Type B pancreatic cell (in vitro differentiated cells): ENCODE measurements at places on chromosomes 16 and 17. TPM values are rescaled to one million over a fixed set of nuclear protein-coding genes. Genes with fewer than 3 reads are reported as not detected.

GRCh38 chr17:10792151-10792550 lies 11.7 kb downstream of the TMEM238L start:
- no peak for DNase-seq

GRCh38 chr17:2082003-2082781 lies 27.3 kb downstream of the HIC1 start:
- DNase-seq, result no peak

DNA sequence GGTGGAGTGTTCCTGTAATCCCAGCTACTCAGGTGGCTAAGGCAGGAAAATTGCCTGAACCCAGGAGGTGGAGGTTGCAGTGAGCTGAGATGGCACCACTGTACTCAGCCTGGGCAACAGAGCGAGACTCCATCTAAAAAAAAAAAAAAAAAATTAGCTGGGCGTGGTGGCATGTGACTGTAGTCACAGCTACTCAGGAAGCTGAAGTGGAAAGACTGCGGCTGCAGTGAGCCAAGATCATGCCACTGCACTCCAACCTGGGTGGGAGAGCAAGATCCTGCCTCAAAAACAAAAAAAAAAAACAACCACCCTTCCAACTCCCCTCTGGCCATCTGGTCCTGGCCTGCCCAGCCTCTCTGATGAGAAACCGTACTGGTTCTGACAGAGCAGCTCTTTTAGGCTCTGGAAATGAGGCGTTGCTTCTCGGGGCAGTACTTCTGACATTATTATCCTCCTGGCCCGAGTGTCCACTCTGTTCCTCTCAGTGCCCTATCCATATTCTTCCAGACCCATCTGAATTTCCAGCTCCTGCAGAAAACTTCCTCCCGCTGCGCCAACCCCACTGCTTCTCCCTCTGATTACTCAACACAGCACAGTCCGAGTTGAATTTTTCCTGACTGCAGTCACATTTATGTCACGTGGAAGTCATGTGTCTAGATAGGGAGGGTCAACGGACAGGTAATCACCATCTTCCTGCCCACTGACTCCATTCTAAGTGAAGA lies 13.3 kb downstream of the GGA2 start:
- DNase-seq, result no peak

DNA sequence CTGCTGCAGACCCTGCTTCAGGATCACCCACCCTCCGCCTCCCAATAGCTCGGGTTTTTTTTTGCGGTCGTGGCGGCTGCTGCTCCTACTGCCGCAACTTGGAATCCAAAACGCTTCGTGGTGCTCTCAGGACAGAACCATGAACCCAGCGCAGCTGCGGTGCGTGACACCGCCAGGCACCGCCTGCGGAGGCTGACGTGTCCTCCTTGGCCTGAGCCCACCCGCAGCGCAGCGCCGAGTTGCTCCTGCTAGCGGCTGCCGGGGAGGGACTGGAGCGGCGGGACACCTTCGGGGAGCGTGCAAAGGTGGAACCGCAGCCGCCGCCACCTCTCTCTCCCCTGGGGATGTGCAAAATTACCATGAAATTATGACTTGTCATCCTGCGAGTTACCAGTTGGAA lies 1893.0 kb downstream of the TP53TG3F start:
- DNase-seq, result no peak

DNA sequence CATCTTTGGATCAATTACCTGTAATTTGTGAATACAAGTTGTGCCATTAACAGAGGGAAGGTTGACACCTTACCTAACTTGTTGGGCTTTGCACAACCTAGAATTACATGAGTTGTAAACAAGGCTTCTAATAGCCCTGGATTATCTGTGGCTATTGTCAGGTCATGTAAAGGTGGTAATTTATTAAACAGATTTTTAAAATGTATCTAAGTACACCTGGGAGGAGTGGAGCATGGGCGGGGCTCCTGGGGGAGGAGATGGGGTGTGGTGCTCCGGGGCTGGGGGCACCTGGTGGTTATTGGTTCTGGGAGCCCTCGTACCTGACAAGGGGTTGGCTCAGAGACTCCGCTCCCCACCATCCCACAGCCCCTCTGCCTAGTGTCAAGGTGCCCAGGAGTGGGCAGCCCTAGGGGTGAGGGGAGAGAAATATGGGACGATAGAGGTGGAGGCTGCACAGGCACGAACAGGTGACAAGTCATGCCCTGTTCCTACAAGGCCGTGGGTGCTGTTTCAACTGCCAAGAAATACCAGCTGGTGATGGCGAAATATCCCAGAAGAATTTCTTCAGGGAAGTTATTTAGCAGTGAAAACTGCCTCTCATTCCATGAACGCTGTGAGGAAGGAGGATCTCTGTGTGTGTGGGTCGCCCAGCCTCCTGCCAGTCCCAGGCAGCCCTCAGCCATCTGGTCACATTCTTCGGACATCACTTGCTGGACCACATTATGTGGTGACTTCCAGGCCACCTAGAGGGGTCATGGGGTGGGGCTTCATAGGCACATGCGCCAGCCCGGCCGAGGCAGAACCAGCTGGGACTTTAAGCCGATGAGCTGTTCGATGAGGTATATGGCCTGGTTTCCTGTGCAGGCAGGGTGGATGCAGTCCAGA lies 55.5 kb upstream of the IRX3 start:
- no peak for DNase-seq

- no peak for DNase-seq
Observed at GRCh38 chr17:44167181-44167861, 3.2 kb upstream of the ASB16 start.

- DNase-seq, result no peak
Observed at GRCh38 chr16:3825940-3826339, 54.6 kb downstream of the CREBBP start.

DNA sequence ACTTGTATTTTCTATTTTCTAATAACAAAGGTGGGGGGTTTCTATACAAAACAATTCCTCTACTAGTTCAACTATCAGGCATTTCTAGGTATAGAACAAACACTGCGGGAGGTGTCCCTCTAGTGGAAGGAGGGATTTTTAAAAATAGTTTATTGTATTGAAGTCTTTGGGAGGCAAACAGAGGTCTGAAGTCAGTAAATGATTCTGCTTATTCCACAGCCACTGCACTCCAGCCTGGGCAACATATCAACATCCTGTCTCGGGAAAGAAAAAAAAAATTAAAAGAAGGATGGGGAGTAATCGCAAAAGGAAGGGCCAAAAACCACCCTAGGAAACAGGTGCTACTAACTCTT lies 648 bp upstream of the ERCC4 start:
- DNase-seq, result no peak

DNA sequence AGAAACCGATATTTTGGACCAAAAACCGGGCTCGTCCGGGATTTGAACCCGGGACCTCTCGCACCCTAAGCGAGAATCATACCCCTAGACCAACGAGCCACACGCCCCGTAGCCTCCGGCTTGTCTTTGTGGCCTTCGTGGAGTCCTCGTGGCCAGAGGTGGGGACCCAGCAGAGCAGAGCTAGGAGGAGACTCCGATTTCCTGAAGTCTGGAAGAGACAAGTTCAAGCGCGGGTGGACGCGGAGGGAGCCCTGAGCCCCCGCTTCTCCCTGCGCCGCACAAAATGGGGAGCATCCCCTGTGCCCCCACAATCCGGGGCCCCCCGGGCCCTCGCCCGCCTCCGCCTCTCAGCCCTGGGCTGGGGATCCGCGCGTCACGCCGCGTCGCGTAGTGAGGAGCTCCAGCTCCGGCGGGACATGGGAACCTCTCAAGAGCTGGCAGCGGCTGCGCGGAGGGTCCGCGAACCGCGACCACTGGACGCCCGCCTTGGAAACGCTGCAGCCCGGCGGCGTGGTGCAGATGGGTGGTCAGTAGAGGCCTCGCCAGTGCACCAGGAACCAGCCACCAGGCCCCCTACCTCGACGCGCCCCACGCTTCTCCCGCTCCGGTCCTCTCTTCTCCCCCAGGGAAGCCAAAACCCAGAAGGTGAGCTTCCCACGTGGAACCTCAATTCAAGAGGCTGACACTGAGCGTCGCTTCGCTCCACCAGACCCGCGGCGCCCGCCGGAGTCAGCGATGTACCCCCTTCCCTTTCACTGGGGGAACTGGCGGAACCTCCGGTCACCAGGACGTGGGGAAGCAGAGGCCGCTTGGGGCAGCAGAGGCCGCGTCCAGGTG lies 5.2 kb upstream of the OR1F1 start:
- no peak for DNase-seq

- DNase-seq, result no peak
Observed at GRCh38 chr17:75637143-75637538, 3.9 kb downstream of the SMIM5 start.

DNA sequence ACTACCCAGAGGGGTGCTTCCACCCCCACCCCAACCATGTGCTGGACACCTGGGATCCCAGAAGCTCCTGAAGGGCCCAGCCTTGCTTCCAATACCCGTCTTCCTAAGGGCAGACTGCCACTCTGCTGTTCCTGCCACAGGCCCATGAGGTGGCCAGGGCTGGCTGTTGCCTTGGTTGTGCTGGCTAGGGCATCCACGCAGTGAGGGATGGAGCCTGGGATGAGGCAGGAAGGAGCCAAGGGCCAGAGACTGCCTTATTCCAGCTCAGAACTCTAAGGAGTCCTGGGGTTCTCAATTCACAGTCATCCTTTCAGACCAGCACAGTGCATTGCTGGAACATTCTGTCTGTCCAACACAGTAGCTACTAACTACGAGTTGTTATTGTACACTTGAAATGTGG lies 37.8 kb downstream of the BCO1 start:
- no peak for DNase-seq

- DNase-seq, result no peak
Observed at GRCh38 chr17:32141679-32142037, 644 bp upstream of the RHOT1 start.

GRCh38 chr17:44354582-44355561 lies 8.8 kb downstream of the FAM171A2 start:
- no peak for DNase-seq

GRCh38 chr16:20826039-20826566 lies 19.8 kb downstream of the REXO5 start:
- DNase-seq, result no peak

DNA sequence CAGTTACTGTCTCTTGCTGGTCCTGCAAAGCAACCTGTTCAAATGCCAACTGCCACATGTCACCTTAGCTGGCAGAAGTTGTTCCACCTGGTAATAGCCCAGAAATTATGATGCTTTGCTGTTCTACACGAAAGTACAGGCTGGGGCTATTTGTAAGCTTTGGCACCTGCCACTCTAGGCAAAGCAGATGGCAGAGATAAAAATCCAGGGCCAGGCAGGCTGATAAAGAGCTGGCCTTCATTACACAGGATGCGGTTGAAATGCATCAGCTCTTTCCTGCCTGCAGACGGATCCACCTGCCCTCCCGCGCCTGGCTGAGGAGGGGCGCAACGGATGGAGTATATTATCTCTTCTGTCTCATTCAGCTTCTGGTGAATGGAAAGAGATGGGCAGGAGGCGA lies 29.3 kb upstream of the KDM8 start:
- no peak for DNase-seq

DNA sequence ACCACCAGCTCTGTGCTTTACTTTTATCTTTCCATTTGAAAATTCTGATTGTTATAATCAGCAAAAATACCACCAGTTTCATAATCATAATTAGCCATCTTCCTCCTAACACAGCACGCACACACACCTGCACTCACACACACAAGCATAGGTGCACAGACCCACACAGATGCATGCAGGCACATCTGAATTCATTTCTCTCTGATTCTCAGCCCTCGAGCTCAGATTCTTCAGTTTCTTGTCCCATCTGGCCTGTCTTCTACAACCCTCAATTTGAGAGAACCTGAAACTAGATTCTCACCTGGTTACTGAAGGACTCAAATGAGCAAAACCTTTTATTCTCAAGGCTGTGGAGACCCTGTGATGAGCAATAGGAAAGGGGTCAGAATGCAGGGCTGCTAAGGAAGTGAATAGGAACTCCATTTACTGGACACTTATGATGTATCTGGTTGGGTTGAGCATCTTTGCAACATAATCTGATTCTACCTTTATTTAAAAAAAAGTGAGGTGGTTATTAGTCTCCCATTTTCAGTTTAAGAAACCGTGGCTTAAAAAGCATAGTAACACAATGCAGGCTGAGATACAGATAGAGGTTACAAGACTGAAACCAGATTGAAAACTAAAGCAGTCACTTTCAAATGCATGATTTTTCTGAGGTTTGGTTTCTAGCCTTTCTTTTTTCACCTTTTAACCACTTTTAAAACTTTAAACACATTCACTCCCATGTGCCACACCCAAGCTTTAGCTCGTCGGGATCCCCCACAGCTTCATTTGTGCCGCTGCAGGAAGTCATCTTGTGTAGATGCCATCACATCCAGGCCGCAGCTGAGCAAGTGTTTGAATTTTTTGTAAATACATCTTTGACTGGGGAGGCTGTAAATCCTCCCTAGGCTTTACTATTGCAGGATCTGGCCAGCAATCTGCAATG lies 9.4 kb downstream of the KRT33A start:
- no peak for DNase-seq

DNA sequence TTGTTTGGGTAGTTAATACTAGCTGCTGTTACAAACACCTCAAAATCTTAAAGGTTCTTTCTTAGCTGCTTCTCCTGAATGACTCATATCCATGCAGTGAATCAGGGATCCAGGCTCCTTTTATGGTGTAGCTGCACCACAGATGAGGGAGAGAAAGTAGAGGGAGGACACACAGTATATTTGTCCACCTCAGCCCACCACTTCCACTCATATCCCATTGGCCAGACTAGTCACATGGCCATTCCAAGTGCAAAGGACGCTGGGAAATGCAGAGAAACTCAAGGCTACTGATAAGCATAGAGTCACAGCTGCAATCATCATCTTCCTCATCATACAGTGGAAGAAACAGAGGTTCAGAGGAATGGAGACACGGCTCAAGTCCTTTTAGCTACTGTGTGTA lies 63.8 kb downstream of the GSG1L start:
- no peak for DNase-seq

GRCh38 chr16:17511340-17511739 lies 40.6 kb upstream of the XYLT1 start:
- no peak for DNase-seq

DNA sequence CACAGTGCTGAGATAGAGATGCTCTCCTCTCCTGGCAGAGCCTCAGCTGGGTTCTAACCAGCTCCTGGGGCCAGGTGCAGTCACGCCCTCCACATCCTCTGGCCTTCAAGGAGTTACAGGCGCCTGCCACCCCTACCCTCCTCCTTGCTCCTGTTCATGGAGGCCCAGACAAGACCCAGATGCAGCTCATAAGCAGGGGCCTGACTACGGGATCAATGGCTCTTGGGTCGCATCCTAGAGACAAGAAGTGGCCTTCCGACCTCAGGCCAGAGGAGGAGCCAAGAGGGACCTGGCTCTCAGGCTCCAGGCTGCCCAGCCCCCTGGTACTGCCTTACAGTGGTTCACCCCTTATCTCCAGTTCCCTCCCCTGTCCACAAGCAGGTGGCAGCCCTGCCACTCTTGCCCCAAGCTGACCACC lies 23.0 kb downstream of the ARHGAP27 start:
- DNase-seq, result no peak

Gene KRT16
- total RNA-seq, result 1.5 and 9.2 TPM in 2 replicates

Gene ZFPM1
- total RNA-seq, result 24.0 and 26.7 TPM in 2 replicates

Gene PRDM7
- not detected in 2 replicates for total RNA-seq

Gene PSMC5
- total RNA-seq, result 112 and 113 TPM in 2 replicates

Gene MT1G
- total RNA-seq, result 2.8 and 4.8 TPM in 2 replicates

Gene KCNH6
- total RNA-seq, result 4.4 and 9.0 TPM in 2 replicates

Gene DNAI2
- 0.21 and 0.87 TPM in 2 replicates for total RNA-seq

Gene MYH3
- total RNA-seq, result 2.4 and 11.2 TPM in 2 replicates
